ENCODE measurements at places on chromosomes 2 and 18.
A peak's percentile ranks its signal among the peaks of the same experiment; 100 is the strongest.

- no peak for DNase-seq
Observed at GRCh38 chr18:66638856-66639629, 35.2 kb upstream of the CDH19 start.

GRCh38 chr2:108820482-108820881 is 33.9 kb downstream of the CCDC138 start:
- DNase-seq, result no peak

GRCh38 chr2:234435836-234436481 is 60.9 kb downstream of the ARL4C start:
- DNase-seq, result no peak

- DNase-seq, result no peak
Observed at GRCh38 chr2:107591561-107592279, 235.0 kb upstream of the RGPD4 start.

- DNase-seq, result no peak
Observed at GRCh38 chr2:9800639-9800974, 42.7 kb upstream of the TAF1B start.

DNA sequence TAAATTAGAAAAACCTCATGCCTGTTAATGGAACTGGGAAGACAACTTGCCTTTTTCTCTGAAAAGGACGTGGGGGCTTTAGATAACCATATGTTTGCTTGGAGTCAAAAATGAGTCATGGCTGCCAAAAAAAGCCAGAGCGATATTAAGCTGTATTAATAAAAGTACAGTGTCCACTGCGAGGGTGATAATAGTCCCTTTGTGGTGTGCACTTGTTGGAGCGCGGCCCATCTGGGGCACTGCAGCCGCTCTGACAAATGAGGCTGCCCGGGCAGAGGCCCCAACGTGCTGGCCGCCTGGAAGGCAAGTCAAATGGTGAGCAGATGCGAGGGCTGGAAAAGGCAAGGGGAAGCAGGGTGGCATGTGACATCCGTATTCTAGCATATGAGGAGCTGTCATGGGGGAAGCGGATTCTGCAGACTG is 103.3 kb upstream of the NCK2 start:
- DNase-seq, result no peak

DNA sequence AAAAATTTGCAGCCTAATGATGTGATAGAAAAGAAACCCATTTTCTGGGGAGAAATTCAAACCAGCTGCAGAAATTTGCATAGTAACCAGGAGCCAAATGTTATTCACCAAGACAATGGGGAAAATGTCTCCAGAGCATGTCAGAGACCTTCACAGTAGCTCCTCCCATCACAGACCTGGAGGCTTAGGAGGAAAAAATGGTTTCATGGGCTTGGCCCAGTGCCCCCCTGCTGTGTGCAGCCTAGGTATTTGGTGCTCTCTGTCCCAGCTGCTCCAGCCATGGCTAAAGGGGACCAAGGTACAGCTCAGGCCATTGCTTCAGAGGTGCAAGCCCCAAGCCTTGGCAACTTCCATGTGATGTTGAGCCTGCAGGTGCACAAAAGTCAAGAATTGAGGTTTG is 352.9 kb downstream of the PLCL1 start:
- DNase-seq, result no peak

DNA sequence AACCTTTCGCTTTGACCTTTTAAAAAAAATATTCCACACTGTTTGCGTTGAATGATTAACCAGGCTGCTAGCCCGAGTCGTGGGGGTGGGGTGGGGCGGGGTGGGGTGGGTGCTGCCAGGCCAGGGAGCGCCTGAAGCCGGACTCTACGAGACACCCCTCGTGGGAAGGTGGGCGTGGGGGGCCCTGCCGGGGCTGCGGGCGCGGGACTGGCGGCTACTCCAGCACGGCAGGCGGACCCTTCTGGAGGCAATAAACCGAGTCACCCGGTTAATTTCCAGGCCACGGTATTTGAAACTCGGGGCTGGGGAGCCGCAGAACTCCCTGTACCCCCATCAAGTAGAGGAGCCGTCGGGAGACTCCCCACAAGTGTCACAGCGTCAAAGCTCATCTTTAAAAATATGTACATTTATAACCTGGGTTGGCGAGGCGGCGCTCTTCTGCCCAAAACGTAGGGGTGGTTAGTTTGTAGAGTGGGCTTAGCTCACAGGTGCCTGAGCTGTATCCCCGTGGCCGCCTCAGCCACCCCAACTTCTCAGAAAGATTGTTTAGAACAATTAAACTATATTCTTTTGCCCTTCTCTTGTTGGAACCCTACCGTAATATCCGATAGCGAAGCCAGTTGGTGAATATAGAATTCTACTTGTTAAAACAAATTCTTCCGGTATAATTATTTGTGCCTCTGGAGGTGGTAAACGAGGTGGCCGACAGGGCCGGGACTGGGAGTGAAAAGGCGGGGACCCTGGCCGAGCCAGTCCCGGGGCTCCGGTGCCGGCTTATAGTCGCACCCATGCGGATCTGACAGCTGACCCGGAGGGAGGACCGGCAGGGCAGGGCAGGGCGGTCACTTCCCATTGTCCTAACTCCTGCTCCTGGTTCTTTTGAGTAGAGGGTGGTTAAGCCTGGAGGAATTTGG is 1.4 kb downstream of the B3GNT2 start:
- DNase-seq, result peak; percentile 47

DNA sequence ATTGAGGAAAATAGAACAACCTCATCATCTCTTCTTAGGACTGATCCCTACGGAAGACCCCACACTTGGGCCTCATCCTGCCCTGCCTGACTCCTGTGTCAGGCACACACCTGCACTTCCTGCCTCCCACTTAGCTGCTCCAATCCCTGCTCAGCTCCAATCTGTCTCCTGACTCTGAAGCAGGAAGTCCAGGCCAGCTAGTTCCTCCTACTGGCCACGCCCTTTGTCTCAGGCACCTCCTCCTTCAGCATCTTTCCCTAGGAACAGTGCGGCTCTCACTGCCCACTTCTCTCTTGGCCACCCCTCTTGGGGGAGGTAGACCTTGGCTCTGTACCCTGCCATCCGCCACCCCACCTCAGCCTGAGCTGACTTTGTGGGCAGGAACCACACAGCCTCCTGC is 135.8 kb downstream of the CELF4 start:
- no peak for DNase-seq

- no peak for DNase-seq
Observed at GRCh38 chr2:42063431-42064171, 15.8 kb downstream of the PKDCC start.
